ENCODE measurements at places on chromosomes 5 and 9.

GRCh38 chr9:131513177-131513576, 10.5 kb downstream of the POMT1 start:
- DNase-seq, result no peak

DNA sequence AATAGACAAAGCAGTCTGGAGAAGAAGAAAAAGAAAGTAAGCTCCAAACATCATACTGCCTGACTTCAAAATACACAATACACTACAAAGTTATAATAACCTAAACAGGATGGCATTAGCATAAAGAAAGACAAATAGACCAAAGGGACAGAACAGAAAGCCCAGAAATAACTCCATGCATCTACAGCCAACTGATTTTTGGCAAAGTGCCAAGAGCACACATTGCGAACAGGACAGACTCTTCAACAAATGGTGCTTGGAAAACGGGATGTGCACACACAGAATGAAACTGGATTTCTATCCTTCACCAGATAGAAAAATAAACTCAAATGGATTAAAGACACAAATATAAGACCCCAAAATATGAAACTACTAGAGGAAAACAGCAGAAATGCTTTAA, 66.6 kb upstream of the SPATA31E1 start:
- DNase-seq, result no peak

GRCh38 chr5:2128686-2129355, 246.1 kb upstream of the IRX4 start:
- no peak for DNase-seq

DNA sequence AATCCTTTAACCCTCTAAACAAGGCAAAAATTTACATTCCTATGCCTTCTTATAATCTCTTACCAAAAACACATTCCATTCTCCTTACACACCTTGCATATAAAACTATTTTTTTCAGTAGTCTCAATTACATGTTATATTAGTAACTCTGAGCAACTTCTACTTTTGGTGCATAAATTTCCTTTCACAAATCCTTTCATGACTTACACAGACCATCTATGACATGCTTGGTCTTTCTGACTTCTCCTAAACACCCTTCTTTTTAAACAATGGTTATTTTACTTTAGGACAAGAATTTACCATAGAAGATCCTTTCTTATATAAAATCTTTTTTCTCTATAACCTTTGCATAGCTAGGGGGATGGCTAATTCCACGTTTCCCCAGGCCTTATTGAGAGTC, 208.0 kb upstream of the ARRDC3 start:
- no peak for DNase-seq

- DNase-seq, result peak; percentile 25
Measured at GRCh38 chr9:134560206-134560605, 81.4 kb upstream of the COL5A1 start.

DNA sequence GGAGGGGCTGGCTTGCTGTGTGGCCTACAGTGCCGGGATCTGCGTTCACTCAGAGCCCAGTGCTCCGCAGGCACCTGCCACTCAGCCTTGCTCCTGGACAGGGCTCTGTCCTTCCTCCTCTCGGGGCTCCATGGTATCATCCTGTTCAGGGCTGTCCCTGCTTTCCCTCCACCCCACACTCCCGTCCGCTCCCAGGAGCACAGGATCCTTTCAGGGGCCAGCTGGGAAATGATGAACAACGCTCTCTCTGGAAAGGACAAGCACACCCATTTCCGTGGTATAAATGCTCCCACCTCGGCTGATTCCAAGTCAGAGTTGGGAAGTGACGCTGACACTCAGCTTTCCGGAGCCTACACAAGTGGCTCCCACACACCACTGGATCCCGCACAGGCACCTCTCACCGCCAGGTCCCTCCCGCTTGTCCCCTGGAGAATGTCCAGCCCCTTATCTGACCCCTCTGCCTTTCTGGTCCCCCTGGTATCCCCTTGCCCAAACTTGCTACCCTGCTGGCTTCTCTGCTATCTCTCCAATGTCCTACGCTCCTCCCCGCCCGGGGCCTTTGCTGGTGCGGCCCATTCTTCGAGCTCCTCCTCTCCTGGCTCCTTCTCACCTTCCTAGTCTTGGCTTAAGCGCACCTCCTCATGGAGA, 21.3 kb downstream of the HMCN2 start:
- DNase-seq, result no peak

- DNase-seq, result no peak
Measured at GRCh38 chr5:175025077-175025476, 300.7 kb downstream of the MSX2 start.

GRCh38 chr5:87300744-87301143, 33.1 kb downstream of the RASA1 start:
- DNase-seq, result no peak

GRCh38 chr9:114718801-114719221, 36.8 kb upstream of the TEX48 start:
- DNase-seq, result no peak

DNA sequence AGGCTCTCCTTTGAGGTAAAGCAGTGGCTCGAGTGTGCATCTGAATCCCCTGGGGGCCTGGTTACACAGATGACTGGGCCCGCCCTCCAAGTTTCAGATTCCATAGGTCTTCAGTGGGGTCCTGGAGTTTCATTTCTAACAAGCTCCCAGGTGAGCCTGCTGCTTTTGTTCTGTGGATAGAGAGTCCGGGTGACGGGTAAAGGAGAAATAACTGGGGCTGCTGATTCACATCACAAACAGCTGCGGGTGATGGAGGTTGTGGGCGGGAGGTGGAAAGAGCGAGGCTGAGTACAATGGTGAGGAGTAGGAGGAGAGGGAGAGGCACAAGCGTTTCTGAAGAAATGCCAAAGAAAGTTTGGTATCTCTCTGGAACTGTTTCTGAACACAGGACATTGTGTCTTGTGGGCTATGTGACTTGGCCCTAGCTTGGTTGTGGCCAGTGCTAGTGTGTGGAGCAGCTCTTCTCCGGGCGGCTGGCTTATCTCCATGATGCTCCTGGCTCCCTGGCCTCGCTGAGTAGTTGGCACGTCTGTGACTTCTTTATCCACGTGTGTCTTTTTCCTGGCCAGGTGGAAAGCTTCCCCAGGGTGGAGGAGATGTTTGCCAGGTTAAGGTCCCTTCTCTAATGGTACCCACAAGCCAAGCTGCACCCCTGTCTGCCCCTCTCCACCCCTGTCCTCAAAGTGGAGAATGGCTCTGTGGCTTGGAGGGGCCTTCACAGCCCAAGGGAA, 61.7 kb downstream of the HSPA4 start:
- DNase-seq, result no peak

DNA sequence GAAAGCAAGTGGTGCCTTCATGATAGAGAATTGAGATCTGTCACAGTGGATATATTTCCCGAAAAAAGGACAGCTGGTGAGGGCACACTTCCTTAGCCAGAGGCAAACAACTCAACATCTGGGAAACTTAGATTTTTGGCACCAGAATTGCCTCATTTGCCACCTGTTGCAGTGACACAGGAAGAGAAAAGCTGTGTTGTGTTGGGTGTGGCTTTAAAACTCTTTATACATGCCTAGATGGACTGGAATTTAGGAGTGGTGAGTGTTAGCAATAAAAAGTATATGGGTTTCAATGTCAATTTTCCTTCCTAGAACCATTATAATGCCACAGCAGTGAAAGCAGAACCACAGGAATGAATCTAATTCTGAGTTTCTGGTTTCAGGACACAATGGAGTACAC, 62.6 kb upstream of the CEMIP2 start:
- no peak for DNase-seq

DNA sequence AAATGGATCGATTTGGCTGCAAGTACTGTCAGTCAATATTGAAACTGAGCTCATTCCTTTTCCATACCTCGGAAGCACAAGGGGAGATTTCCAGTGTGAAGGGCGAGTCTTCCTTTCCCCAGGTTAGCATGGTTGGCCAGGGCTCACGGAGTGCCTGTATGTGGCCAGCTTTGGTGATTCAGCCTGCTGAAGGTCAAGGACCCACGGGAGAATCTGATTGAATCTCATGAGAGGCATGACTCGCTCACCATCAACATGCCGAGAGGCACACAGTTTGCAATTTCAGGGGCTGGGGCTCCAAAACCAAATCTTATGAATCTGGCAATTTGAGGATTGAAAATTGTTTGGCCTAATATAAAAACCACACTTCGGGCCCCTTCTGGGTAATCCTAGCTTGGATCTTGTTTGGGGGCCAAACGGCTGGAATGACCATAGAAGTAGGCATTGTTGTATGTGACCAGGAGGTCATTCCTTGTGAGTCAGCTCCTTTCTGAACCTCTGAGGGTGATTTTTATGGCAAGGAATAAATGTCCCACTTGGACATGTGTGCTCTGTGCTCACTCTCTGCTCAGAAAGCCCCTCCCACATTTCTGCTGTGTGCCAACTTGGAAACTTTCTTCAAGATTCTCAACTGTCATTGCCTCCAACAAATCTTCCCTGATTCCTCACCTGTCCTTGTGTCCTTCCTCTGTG, 69.8 kb downstream of the DOCK2 start:
- no peak for DNase-seq

DNA sequence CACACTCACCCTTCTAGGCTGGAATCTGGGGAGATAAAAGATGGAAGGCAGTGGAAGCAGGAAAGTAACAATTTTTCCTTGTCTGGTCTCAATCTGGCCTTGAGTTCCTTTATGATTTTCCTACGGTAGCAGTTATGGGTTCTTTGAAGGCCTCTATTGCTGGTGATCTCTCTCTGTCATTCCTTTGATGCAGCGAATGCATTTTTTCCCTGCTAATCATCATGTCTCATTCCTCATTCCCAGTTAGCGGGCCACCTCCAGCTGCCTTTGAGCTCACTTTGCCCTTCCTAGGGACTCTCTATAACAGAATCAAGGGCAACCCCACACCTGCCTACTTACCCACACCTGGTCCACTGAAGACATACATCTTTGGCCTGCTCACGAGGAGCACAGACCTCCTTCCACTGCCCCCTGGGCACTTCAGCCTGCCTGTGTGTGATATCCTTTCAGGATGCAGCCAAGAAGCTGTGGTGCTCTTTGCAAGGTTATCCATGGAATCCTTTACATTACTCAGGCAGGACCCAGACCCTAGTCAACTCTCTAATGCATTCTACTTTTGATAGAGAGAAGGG, 191.7 kb downstream of the DRD1 start:
- no peak for DNase-seq
